Hepatic stellate cell (primary cell): ENCODE measurements at places on chromosomes 13 and 19.
A peak's percentile ranks its signal among the peaks of the same experiment; 100 is the strongest.

DNA sequence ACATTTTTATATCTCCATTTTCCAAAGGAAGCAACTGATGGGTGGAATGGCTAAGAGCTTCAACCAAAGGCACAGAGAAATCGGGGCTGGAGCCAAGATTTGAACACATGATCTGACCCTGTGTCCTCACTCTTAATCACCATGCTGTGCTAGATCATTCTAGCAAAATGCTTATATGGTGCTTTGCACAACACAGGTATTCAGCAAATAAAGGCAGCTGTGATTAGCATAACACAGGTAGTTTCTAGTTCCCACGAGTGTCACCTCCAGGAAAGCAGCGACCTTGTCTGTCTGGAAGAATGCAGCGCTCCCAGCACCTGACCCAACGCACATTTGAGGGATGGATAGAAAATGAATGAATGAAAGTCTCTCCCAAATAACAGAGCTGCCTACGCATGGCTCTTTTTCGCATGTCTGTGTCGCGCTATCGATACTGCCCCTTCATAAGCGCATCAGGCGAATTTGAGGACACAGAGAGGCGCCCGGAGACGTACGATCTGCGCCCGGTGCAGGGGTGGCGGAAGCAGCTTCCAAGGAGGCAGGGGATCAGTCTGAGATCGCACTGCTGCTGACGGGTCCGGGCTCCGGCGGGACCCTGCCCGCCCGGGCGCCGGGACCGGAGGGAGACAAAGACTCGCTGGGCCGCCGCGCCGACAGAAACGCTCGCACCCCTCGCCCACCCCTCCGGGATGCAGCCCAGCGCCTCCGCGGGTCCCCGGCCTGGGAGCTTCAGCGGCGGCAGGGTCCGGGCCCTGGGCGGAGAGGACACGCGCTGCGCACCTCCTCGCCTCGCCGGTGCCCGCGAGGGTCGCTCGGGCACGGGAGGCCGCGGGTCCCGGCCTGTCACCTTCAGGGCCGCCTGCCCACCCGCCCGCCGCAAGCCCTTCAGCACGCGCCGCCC, 609 bp downstream of the EPS15L1 start:
- DNase-seq: peak; percentile 71

- peak; percentile 77 for DNase-seq
Measured at GRCh38 chr19:48970923-48971395, 5.8 kb downstream of the FTL start.

- no peak for DNase-seq
Measured at GRCh38 chr13:106685143-106685542, 117.2 kb upstream of the ARGLU1 start.

GRCh38 chr19:53978975-53979801, 12.2 kb upstream of the CACNG6 start:
- no peak for DNase-seq

- no peak for DNase-seq
Measured at GRCh38 chr13:45437947-45438346, 19.8 kb upstream of the SLC25A30 start.

- DNase-seq: no peak
Measured at GRCh38 chr19:10892256-10892655, 20.9 kb downstream of the CARM1 start.

DNA sequence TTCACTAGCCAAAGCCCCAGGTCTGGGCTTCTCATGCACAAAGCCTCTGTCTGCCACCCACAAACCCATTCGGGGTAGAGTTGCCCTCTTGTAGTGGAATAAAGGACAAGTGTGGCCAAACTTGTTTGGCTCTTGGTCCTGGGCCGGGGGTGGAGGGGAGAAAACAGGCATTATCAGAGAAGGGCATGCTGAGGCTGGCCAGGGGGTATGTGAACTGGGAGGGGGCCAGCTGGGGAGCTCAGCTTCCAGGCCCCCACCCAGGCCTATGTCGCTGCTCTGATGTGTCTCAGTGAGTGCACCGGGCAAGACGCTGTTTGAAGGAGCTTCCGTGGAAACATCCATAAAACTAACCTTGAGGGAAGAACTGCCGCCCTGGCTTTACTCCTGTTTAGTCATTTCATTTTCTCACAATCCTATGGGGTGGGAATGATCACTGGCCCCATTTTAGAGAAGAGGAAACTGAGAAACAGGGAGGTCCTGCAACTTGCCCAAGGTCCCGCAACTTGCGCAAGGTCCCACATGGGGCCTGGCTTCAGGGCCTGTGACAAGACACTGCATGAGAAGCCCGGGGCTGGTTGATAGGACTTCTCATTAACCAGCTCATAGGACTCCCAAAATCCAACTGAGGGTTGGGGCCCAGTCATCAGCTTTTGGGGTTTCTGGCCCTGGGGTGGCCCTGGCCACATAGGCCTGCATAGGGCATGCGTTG, 30.8 kb downstream of the CCNE1 start:
- DNase-seq: no peak

GRCh38 chr13:109401307-109401706, 385.1 kb downstream of the IRS2 start:
- no peak for DNase-seq

- DNase-seq: peak; percentile 94
Measured at GRCh38 chr19:52369559-52370340, at the start of gene ZNF880. TSS of gene ZNF880 (plus strand) at chr19:52369923. CDS start at chr19:52369966, 43 bp downstream.
